ENCODE measurements at places on chromosomes 4 and X.

DNA sequence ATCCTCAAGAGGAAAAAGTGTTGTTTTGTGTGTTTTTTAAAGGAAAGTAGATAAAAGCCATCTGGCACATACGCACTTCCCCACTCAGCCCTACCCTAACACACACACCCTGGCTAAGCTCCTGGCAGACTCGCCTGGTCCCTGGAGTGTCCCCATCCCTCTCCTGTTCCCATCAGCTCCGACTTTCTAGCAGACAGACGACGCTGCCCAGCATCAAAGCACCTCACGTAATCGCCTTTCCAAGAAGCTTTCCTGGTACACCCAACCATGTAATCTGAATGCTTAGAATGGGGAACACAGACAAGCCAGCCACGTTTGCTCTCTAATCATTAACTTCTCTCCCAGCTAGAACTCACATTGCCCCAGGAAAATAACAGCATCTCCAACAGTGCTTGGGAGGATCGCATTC is 116.2 kb downstream of the AFAP1 start:
- DNase-seq: no peak

DNA sequence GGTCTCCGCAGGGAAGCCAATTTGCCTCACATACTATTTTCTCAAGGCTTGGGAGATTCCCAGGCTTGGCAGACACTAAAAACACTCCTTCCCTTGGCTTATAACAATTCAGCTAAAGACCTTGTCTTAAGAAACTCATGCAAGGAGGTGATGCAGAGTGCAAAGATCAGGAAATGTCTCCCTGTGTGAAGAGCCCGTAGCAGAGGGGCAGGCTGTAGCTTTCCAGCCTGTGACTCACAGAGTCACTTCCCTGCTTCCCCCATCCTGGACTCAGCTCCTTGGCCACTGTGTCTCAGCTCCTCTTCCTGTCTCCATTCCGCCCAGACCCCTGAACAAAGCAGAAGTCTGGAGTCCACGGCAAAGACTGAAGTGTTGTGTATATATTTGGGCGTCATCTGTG is 56.1 kb downstream of the KDR start:
- DNase-seq: no peak

DNA sequence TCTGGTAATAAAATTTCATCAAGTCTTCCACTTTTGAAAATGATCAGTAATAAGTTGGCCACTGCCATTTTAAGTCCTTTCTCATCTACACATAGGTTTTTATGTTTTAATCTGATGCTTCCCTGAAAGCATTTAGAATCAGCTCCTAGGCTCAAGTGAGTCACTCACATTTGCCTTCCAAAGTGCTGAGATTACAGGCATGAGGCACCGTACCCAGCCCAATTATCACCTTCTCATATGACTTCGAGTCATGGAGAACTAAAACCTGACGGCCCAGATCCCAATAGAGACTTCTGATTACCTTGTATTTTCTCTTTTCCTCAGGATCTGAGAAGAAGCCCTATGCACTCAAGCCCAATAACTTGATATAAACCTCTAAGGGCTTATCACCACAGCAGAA is 140.8 kb downstream of the OPHN1 start:
- DNase-seq: no peak

DNA sequence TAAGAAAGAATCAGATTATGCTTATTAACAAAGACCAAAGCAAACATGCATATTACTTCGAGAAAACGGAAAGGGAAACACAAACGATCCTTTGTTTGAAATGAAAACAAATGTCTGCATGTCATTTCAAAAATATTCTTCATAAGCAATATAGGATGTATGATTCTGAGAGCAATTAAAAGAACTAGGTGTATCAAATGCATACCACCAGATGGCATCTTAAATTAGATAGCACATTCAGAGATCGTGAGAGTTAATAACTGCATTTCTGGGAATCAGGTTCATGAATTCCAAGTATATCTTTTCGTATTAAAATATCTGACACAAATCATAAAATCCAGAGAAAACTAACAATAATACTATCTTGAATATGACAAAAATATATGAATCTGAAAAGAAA is 159.5 kb downstream of the PPP3CA start:
- DNase-seq: no peak

DNA sequence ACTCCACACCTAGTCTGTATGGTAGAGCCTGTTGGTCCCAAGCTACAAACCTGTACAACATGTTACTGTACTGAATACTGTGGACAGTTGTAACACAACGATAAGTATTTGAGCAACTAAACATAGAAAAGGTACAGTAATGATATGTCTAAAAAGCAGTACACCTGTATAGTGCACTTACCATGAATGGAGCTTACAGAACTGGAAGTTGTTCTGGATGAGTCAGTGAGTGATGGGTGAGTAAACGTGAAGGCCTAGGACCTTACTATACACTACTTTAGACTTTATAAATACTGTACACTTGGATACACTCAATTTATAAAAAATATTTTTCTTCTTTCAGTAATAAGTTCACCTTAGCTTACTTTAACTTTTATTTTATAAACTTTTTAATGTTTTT is 104.0 kb downstream of the TMA16 start:
- no peak for DNase-seq

DNA sequence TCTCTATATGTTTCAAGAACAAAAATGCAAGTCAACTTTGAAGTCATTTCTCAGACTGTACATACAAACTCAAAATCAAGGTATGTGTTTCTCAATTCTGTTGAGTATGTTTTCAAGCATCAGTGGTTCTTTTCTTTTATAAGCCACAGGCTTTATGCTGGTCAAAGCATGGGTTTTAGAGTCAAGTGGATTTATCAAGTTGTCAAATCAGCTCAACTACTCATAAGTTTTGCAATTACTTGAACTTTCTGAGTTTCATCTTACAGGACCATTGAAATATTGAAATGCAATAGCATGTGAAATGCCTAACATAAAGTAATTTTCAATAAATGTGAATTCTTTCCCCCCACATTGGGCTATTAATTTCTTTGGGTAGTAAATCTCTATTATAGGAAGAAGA is 239.9 kb upstream of the DKK2 start:
- DNase-seq: no peak

DNA sequence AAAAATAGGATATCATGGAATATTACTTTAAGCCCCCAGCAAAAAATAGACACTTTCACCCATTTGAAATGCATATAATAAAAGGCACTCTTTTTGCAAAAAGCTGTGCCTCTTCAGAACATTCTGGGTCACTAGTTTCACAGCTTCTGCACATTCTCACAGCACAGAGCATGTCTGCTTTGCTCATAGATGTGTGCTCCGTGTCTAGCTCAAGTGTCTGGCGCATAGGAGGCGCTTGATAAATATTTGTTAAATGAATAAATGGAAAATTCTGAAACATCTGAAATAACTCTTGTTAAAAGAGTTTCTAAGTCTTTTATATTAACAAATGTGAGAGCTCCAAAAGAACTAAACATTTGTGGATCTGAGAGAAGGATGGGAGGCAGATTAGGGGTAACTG is 275.2 kb downstream of the PTTG2 start:
- no peak for DNase-seq

- DNase-seq: no peak
Measured at GRCh38 chrX:1427756-1428155, 25.0 kb downstream of the ASMTL start.

- DNase-seq: no peak
Measured at GRCh38 chrX:57137501-57137900, 304 bp upstream of the SPIN2A start.

GRCh38 chr4:2924765-2925301 is 38.4 kb downstream of the NOP14 start:
- no peak for DNase-seq

DNA sequence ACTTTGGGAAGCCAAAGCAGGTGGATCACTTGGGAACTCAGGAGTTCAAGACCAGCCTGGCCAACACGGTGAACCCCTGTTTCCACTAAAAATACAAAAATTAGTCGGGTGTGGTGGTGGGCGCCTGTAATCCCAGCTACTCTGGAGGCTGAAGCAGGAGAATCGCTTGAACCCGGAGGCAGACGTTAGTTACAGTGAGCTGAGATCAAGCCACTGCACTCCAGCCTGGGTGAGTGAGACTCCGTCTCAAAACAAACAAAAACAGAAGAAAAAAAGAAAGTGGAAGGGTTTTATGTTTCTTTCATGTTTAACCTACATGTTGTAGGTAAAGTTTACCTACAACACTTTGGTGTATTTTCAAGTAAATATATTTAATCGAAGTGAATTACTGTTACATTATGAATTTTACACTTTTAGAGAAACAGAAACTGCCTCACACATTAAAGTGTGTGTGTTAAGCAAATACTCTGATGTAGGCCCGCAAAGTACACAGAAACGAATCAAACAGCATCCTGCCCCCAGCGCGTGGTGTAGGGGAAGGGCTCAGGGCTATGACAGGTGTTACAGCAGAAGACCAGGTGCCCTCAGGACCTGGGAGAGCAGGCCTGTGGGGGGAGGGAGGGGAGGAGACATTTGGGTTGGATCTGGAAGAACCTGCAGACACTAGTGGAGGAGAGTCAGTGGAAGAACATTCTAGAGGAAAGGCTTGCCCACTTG is 39.0 kb downstream of the PTTG2 start:
- no peak for DNase-seq

DNA sequence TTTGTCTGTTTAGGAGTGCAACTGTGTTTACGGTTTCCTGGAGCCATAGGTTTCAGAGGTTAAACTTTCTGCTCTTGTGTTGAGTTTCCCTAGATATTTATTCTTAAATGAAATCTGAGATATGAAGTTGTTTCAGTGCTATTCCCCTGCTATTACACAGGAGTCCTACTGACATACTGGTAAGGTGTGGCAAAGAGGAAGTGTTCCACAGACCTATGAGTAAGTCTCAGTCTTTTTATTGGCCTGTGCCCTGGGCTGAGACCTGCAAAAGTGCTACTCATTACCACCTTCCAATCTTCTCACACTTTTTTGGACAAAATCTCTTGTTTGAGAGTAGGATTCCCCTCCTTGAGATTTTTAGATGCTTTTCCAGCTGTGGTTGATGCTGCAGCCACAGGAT is 35.6 kb upstream of the MAGEA8 start:
- DNase-seq: no peak

DNA sequence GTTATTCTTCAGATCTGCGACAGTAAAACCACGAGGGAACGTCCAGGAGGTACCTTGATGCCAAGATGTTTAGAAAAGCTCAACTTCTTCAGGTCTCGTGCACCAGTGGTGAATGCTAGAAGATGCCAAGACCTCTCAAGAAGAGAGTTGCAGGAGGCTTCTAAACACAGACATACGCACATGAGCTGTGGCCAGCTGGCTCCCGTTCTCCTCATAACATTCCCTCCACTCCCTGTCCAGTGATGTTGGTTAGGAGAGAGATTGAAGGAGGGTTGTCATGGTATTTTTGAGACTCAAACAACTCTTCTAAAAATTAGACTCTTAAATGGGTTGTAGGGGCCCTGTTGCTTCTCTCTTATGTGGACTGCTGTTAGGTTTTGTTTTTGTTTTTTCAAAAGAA is 184.3 kb downstream of the QDPR start:
- no peak for DNase-seq

DNA sequence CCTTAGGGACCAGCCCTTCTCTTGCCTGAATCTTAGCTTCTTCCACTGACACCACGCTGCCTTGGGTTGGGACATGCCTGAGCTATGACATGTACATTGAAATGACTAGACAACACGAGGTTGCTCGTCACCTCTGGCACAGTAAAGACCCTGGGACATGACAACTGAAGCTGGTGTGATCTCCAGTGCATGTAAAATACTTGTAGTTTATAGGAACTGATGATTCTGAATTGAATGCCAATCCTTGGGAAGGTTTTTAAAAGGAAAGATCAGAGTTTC is 100.7 kb upstream of the PGRMC2 start:
- DNase-seq: no peak

DNA sequence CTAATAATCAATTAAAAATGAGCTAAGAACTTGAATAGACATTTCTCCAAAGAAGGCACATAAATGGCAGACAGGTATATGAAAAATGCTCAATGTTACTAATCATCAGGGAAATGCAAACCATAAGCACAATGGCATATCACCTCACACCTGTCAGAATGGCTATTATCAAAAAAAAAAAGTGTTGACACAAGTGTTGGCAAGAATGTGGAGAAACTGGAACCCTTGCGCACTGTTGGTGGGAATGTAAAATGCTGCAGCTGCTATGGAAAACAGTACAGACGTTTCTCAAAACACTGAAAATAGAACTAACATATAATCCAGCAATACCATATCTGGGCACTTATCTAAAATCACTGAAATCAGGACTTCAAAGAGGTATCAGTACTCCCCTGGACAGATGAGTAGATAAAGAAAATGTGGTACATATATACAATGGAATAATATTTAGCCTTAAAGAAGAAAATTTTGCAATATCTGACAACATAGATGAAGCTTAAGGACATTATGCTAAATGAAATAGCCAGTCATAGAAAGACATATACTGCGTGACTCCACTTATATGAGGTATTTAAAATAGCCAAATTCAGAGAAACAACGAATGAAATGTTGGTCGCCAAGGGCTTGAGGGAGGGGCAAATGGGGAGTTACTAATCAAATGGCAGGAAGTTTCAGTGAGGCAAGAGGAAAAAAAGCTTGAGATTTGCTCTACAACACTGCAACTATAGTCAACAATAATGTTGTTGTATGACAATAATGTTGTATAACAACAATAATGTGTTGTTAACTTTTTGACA is 175.5 kb downstream of the WDFY3 start:
- DNase-seq: no peak

DNA sequence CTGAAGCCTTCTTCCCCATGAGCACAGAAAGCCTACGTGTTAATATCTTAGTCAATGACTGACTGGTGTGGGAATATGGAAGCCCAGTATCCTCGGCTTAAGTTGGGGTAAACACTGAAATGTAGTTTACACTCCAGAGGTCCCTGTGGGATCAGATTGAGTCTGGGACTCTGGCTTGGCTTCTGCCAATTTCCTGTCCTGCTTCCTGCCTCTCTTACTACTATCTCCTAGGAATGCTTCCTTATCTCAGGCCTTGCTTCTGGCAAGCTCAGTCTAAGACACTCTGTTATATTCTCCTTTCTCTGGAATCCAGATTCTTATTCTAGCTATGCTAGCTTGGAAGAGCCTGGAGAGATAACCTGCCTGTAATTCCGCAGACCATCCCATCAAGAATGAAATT is 174.0 kb upstream of the LDB2 start:
- DNase-seq: no peak

GRCh38 chr4:172983014-172983413 is 185.6 kb upstream of the GALNT7 start:
- DNase-seq: no peak

DNA sequence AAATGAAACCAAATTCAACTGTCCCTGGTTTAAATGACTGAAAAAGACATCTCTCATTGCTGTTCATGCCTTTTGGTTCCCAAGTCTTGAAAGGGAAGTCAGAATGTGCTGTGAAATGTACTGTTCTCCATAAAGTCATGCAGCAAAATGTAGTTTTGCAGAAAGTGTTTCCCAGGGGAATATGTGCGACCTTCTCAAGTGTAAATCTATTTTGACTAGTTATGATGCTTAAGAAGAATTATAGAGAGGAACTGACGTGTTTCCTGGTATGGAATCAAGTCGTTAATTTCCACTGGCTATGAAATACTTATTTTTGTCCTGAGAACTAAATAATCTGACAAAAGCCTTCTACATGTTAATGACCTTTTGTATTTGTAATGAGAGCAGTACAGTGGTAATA is 223.1 kb downstream of the CLCN4 start:
- no peak for DNase-seq

GRCh38 chr4:84809946-84810345 is 156.5 kb downstream of the WDFY3 start:
- DNase-seq: no peak
